ENCODE measurements at places on chromosomes 13 and 19. TPM values are rescaled to one million over a fixed set of nuclear protein-coding genes. Genes with fewer than 3 reads are reported as not detected.

RNF225 gene
- 0.13 TPM for total RNA-seq

SPIB gene
- total RNA-seq: not detected

ANGPTL8 gene
- not detected for total RNA-seq

C13orf42 gene
- total RNA-seq: not detected

TNNI3 gene
- total RNA-seq: not detected

DAZAP1 gene
- total RNA-seq: 71.4 TPM
